ENCODE measurements at places on chromosomes 2 and 18.

- DNase-seq: peak; percentile 22
Observed at GRCh38 chr2:74379851-74380789, at the start of gene DCTN1. Gene DCTN1, minus strand, starts transcription at chr2:74380311. Its CDS starts 274 bp downstream, at chr2:74380037.

GRCh38 chr2:67641312-67642045, 244.3 kb downstream of the ETAA1 start:
- no peak for DNase-seq

GRCh38 chr2:232420073-232420454, 13.4 kb downstream of the ALPG start:
- no peak for DNase-seq

GRCh38 chr2:130328710-130329109, 14.0 kb upstream of the IMP4 start:
- no peak for DNase-seq

DNA sequence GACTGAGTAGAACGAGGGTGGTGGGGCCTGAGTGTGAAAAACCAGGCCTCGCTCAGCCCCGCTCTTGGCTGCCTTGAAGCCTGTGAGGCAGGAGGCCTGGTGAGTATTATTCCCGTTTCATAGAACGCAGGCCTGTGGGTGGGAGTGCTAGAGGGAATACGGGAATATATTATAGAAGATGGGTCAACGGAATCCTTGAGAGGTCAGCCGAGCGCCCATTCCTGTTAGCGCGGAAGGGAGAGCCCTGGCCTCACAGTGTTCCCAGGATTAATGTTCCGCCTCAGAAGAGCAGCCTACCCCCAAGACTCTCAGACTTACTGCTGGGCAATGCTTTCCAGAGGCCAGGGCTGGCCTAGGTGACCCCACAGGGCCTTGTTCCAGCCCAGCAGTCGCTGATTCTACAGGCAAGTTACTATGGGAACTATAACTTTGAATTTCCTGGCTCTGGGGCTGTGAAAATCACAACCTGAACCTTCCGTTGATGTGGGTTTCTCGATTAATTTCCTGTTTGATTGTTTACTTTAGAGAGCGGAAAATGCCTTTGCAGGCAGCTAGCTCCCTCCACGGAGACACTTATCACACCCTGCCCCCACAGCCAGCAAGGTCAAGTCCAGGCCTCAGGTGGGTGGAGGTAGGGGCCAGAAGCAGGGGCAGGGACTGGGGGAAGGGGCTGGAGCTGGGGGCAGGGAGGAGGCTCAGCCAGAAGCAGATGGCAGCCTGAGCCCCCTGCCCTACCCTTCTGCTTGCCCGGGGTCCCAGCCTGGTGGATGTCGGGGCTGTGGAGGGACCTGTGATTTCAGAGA, 108.3 kb downstream of the SMAD7 start:
- DNase-seq: no peak

DNA sequence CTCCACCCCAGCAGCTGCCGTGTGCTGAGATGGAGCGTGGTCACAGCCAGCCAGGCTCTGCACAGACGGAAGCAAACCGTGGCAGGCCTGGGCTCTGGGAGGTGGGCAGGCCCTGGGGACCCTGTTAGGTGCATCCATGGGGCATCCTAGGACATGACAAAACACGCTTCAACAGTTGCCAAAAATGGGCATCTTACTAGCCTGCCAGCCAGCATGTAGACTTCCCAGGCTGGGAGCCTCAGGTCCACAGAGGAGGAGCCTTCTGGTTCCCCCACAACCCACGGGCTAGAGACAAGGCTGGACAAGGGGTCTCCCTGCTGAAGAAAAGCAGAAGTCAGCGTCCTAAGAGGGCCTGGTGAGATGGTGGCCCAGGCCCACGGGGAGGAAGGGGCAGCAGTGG, 139.5 kb downstream of the HDAC4 start:
- DNase-seq: no peak

- no peak for DNase-seq
Observed at GRCh38 chr2:170819680-170820664, 3.3 kb downstream of the GAD1 start.

- no peak for DNase-seq
Observed at GRCh38 chr2:40095000-40095399, 315.9 kb upstream of the THUMPD2 start.

- no peak for DNase-seq
Observed at GRCh38 chr18:37484983-37485834, 80.4 kb downstream of the CELF4 start.

GRCh38 chr2:75521225-75521872, 39.4 kb downstream of the EVA1A start:
- DNase-seq: no peak

DNA sequence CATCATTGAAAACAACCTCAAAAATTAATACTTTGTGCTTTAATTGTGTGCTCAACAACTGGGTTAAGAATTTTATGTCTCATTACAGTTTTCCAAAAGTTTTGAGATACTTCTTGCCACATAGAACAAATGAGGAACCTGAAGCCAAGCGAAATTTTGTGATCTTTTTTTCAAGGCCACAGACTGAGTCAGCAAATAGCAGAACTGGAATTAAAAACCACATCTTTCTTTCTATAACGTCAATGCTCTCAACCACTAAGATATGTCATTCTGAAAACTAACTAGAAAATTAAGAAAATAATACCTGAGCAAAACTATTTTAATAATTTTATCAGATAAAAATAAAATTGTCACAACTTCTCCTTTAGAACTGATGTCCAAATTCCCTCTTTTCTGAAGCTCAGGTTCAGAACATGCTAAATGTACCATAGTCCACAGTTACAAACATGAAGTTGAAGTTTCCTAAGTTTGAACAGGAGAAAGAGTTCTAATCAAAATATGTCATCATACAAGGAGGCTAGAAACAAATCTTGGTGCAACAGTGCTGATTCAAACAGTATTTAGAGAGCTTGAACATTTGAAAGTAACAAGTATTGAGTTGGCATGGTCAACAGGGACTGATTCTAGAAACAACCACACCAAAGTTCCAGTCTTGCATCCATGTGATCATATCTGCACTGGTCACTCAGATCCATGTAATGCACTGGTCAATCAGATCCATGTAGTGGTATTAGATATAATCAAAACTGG, 27.6 kb upstream of the CALCRL start:
- DNase-seq: no peak

- DNase-seq: no peak
Observed at GRCh38 chr2:99031481-99031880, 95.5 kb upstream of the CRACDL start.

DNA sequence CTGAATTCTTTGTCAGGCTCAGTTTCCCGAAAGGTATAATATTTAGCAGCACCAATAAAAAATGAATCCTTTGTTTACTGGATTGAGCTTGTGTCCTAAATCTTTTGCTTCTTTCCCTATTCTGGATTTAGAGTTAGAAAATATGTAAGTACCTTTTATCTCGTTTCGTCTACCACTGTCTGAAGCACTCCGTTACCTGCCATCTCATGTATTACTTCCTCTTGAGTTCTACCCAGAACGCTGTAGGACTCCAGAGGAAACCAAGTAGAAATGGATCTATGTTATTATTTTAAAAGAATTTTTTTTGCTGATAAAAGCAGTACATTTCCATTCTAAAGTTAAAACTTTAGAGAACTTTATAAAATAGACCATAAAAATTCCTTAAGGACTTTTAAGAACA, 13.5 kb downstream of the ANKRD12 start:
- no peak for DNase-seq

GRCh38 chr2:241109210-241110088, 7.4 kb upstream of the MTERF4 start:
- no peak for DNase-seq

GRCh38 chr2:222903234-222904220, 42.7 kb downstream of the ACSL3 start:
- DNase-seq: no peak

- DNase-seq: no peak
Observed at GRCh38 chr2:39435741-39436591, 1.1 kb downstream of the MAP4K3 start.

- DNase-seq: no peak
Observed at GRCh38 chr18:2171840-2172625, 399.3 kb downstream of the METTL4 start.

All from AG09319 (cell line).